H9 (cell line): ENCODE measurements at places on chromosomes 5 and 9. TPM values are rescaled to one million over a fixed set of nuclear protein-coding genes. Genes with fewer than 3 reads are reported as not detected.

The PCDHB5 gene
- total RNA-seq, result 2.8 and 2.9 TPM in 2 replicates

DNA sequence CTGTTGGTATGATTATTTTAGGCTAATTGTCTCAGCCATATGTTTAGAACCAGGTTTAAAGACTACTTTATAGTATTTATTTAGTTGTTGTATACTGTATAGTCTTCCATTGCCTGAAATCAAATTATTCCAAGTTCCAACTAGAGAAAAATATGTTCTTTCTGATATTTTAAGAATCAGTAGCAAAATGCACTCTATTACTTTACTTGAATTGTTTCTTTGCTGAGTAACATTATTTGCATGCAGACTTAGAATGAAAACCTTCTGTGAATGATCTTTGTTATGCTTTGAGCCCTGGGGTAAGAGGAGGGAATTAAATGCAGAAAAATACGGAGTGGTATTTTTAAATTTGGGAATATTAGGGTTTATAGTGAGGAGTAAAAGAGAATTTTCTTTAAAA is 47.9 kb downstream of the MEGF10 start:
- DNase-seq, result no peak

GRCh38 chr5:106720367-106720766 is 950.4 kb downstream of the EFNA5 start:
- DNase-seq, result no peak

DNA sequence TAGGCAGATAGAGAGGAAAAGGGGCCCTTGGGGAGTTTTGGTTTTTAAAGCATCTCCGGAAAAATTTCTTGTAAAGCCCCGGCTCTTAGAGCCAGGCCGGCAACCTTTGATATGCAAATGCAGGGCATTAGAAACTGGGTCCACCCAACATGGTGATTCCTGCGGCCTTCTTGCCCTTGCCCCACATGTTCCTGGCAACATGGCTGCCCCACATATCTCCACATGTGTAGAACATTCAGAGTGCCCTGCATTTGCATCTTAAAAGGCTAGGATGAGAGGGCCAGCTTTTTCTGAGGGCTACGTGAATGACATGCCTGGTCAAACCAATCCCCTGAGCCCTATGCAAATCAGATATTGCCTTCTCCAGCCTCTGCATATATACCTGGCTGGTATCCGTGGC is 5.0 kb upstream of the SNAPC3 start:
- peak; percentile 38 for DNase-seq

- no peak for DNase-seq
Observed at GRCh38 chr5:175484829-175485228, 6.5 kb downstream of the SFXN1 start.

- no peak for DNase-seq
Observed at GRCh38 chr9:135108831-135109510, 21.5 kb downstream of the OLFM1 start.

- no peak for DNase-seq
Observed at GRCh38 chr5:50853151-50853550, 186.7 kb downstream of the PARP8 start.
